IPS DF 19.7 (cell line): ENCODE measurements at places on chromosomes 5 and 9.

GRCh38 chr9:86242071-86242470, 17.4 kb downstream of the C9orf153 start:
- DNase-seq: no peak

- no peak for DNase-seq
Observed at GRCh38 chr5:164652276-164652660, 1146.8 kb downstream of the MAT2B start.

- DNase-seq: no peak
Observed at GRCh38 chr5:76333571-76333970, 69.5 kb upstream of the IQGAP2 start.

DNA sequence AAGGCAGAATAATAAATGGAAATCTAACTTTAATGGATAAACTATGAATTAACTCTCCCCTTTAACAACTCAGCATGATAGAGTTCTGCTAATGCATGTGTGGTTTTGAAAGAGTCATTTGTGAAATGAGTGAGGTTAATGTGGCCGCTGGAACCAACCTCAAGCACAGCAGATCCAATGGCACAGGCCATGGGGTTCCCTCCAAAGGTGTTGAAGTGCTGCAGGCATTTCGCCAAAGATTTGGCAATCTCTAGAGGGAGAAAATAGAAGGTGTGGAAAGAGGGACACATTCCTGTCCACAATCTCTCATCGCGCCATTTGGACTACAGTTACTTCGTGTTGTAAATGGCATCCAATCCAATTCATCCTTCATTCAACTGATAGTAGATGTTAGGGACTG, 35.0 kb downstream of the AGXT2 start:
- DNase-seq: no peak

- DNase-seq: no peak
Observed at GRCh38 chr9:129785866-129786265, 17.1 kb upstream of the TOR1B start.

- no peak for DNase-seq
Observed at GRCh38 chr5:1788828-1789227, 10.8 kb downstream of the MRPL36 start.

- no peak for DNase-seq
Observed at GRCh38 chr9:105187781-105188180, 56.7 kb upstream of the SLC44A1 start.

DNA sequence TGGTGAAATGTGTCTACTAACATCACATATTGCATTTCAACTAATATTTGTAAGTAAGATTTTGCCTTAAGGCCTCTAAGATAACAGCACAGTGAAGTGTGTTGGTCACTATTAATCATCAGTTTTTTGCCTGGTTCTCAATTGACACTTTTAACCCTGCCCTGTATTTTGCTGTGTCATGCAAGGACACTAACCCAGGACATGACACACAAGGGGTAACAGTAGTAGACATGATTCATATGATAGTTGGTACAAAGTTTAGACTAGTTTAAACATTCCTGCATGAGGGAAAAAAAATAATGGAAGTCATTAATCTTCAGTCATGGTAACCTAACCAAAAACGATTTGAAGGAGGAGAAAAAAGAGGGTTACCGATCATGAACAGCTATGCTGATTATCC, 207.0 kb downstream of the DEPDC1B start:
- DNase-seq: no peak
